ENCODE measurements at places on chromosomes 3 and 15. TPM values are rescaled to one million over a fixed set of nuclear protein-coding genes. Genes with fewer than 3 reads are reported as not detected.

DNA sequence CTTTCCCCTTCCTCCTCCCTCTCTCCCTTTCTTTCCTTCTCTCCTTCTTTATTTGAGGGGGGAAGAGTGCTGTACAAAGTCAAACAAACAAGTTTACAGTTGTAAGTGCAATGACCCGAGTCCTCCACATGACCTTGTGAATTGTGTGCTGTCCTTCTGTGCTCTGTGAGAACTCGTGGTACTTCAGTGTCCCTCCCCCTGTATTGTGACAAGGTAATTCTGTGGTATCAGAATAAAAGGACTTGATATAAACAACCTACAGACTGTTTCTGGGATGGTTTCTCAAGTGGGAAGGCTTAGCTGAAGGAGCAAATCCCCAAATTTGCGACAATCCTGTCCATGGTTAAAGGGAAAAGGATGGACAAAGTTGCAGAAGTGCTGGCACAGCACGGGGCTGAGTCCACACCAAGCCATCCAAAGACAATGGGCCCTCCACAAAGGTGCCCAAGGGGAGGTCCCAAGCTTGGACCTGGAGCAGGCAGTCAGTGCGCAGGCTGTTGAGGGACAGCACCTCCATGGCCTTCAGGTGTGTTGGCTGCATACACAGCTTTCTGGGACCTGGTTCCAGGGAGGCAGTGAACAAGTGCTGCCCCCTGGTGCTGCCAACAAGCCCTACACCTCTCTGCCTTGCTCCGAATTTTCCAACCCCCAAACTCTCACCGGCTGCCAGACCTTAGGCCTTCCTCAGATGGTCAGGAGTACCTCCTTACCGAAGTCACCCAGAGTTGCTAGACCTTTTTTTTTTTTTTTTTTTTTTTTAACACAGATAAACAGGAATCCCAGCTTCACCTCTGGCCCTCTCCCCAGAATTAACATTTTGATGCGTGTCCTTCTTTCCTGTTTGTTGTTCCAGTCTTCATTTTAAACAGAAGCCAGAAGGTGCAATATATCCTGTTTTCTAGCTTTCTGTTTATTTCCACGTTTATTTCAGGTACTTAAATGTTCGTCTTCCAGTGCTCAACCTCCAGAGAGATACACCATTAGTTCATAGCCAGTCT, 2.6 kb upstream of the APEH start:
- peak; percentile 78 for DNase-seq

DNA sequence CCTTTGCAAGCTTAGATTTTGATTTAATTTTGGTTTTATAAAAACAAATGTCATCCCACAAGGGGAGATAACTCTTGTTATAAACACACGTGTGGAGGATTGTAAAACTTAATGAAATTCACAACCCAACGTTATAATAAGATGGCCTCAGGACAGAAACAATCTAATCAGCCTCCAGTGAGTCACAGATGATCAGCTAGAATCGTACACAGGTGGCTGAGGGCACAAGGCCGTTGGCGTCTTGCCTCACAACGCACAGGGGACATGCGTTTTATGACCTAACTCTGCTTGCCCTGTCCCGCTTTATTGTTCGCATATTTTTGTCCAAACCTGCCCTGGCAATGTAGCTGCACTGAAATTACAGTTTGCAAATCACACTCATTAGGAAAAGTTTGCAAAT, 121.9 kb upstream of the PDZRN3 start:
- DNase-seq, result no peak

DNA sequence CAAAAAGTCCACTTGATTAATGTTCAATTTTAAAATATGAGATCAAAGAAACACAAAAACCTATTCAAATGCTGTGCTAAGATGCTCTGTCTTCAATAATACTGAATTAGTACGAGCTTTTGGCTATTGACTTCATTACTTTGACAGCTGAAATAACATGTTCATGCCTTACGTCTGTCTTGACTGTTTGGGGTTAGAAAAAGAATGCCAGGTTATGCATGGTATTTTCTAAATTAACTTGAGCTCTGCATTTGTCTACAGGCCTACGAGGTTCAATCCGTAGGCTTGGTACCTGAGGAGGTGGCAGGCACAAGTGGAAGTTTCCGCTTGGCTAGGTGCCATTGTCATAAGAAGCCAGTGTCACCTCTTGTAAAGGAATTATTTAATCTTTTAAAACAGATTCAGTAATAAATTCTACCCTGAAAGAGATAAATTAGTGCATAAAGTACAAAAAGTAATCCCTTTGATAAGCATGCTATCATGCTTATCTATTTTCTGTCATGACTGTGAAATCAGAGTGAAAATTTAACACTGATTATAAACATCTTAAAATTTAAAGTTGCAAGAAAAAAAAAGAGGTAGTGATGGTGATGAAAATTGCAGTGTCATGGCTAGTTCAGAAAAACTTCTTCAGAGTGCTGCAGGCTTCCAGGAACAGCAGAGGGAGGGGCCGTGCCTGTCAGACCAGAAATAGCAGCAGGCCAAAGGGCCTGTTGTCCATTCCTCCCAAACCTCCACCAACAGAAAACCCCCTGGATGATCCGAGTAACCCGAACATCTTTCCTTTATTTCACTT, 115.7 kb downstream of the ARRDC4 start:
- DNase-seq, result no peak

GRCh38 chr3:122189357-122189756, 5.9 kb downstream of the CASR start:
- DNase-seq, result no peak

DNA sequence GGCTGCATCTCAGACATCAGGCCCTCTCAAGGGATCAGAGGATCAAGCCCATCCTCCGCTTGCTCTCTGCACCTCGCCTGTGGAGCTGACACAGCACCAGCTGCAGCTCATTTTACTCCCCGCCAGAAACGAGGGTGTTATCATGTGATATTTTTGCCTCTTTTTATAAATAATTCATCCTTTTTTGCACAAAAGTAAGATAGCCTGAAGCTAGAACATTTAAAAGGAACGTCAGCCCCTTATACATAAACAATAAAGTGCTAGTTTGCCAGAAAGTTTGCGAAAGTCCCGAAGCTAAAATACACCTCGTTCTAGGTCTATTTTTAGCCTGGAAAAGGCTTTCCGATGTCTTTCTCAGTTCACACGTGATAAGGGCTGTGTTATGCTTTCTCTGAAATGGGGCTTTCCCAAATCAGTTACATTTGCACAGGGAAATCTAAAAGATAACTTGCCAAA, 9.6 kb upstream of the FAM174B start:
- peak; percentile 79 for DNase-seq

DNA sequence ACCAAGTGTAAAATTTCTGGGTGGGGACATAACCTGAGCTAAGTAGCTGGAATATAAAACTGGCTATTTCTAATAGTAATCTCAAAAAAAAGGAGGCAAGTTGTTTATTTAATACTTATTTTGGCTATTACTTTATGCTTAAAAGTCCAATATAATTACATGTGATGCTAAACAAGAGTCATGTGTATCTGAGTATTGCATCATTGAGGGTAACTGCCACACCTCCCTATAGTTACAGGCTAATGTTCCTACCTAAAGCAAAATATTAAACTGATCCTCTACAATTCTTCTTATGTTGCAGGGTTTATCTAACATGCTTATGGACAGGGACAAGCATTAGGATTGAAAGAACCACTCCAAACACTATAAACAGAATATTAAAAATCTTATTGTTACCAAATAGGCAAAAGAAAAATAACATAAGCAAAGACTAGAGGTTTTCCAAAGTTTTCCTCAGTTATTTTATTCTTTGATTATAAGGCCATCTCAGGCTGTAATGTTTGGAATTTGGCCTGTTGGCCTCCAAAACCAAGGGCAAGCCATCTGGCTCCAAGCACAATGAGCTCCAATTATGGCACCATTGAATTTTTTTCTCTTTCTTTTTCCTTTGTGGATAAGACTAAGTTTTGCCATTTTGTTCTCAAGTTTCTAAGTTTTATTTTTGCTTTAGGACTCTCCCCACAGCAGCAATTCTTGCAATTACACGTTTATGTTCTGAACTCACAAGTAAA, 75.8 kb upstream of the ABI3BP start:
- DNase-seq, result no peak

DNA sequence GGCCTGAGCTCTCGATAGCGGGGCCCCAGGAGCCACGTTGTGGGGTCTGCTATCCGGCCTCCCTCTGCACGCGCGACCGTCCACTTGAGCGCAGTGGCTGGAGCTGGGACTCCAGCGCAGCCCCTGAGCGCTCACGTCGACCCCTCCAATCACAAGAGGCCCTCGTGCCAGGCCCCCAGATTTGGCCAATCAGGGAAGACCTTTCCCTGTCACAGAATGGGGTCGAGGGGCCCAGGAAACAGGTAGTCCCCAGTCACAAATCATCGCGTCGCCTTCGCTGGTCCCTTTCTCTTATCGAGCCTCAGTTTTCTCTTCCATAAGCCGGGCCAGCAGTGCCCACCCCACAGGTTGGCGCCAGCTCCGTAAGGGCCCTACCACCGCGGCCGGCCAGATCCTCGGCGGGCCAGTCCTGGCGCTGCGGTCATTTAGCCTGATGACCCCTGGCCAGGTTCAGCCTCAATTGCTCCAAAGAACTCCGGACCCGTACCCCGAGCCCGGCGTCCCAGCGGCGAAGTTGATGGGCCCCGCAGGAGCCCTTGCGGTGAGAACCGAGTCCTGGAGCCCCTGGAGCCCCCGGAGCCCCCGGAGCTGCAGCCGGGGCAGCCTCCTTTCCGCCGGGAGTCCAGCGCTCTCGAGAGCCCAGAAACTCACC, 435 bp downstream of the ALDH1L1 start:
- no peak for DNase-seq

DNA sequence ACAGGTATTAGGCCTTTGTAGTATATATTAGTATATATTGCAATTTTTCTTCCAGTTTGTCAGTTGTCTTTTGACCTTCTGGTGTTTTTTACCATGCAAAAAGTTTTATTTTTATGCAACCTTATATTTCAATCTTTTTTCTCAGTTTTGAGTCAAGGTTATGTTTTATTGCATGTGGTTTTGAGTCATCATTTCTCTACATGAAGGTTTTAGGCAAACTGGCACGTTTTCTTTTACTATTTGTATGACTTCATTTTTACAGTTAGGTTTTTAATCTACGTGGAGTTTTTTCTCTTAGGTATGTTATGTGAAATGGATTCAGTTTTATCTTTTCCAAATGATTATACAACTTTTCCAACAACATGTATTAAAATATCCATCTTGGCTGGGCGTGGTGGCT, 36.8 kb upstream of the TCAIM start:
- no peak for DNase-seq

GRCh38 chr3:3998140-3998922, 199.1 kb downstream of the LRRN1 start:
- peak; percentile 22 for DNase-seq

DNA sequence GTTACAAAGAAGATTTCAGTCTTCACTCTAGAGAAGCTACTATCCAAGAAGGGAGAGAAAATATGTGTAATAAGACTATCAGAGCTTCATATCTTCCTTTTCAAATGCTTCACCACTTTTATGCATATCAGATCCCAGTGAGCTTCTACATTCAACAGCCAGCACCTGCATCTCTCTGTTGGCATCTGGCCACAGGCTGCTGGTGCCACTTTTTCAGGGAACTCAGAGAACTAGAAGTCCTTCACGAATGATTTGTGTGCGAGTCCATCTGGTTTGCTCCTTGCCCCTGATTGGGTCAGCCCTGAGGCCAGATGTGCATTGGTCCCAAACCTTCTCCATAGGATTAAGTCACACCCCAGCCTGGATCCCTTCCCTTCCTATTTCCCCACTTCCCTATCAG, 22.1 kb downstream of the SNTN start:
- no peak for DNase-seq

DNA sequence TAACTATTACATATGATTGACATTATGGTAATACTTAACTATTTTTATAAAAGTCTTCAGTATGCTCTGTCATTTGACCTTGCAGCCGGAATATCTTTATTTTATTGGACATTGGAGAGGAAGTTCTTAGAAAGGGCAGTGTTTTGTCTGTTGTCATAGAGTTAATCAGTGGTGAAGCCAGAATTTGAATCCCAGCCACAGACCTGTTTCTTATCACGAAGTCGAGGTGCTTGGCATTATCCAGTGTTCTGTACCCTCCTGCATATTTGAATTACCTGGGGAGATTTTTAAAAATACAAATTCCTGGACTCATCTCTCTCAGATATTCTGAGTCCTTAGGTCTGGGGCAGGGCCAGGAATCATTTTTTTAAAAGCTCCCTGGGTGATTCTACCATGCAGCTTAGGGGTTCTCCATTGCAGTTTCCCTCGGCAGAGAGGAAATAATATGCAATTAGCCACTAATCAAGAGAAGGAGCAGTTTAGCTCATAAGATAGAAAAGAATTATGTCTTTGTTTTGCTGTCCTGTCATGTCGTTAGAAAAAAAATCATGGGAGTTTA, 195.6 kb upstream of the CFAP20DC start:
- DNase-seq, result peak; percentile 49

DNA sequence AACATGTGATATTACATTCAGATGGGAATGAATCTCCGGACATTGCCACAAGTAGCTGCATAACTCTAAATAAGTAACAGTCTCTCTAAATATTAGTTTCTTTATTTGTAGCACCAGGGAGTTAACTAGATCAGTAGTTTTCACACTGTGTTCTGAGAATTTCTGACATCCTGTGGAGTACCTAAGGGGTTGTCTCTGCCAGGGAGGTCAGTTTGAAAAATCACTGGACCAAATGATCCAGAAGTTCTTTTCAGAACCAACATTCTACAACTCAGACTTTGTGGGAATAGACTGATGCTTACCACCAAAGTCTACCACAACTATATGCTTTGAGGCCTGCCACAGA, 9.0 kb upstream of the ILDR1 start:
- DNase-seq, result no peak

GRCh38 chr3:122993124-122993978, 34.2 kb downstream of the SEMA5B start:
- no peak for DNase-seq

GRCh38 chr15:36183201-36183600, 396.2 kb upstream of the CDIN1 start:
- DNase-seq, result no peak

GRCh38 chr15:68311464-68311835, 33.9 kb downstream of the FEM1B start:
- DNase-seq, result no peak

FBXO40 gene
- total RNA-seq, result under 0.01 TPM

C3orf85 gene
- not detected for total RNA-seq

IGSF11 gene
- under 0.01 TPM for total RNA-seq

MNS1 gene
- 0.20 TPM for total RNA-seq

TMC3 gene
- total RNA-seq, result not detected

LXN gene
- 46.4 TPM for total RNA-seq

ASB14 gene
- not detected for total RNA-seq

GRM2 gene
- total RNA-seq, result under 0.01 TPM

Measured in lung microvascular endothelial cell (primary cell).